ENCODE measurements at places on chromosomes 16 and 17.

GRCh38 chr17:58285422-58285810, 4.7 kb upstream of the MPO start:
- no peak for DNase-seq

DNA sequence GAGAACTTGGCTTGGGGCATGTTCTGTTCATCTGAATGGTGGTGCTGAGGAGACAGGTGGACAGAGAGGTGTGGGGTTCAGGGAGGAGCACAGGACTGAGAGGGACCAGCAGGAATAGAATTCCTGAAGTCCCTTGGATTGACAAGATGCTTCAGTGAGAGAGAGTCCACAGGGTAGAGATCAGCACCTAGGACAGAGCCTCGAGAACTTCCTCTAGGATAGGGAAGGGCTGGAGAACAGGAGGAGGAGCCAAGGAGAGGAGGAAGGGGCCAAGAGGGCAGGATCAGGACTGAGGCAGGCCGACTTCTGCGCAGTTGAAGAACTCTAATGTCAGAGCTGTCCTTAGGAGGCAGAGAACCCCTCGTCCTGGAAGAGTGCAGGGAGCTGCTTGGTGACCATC, 138.4 kb downstream of the PRKCB start:
- DNase-seq: no peak

DNA sequence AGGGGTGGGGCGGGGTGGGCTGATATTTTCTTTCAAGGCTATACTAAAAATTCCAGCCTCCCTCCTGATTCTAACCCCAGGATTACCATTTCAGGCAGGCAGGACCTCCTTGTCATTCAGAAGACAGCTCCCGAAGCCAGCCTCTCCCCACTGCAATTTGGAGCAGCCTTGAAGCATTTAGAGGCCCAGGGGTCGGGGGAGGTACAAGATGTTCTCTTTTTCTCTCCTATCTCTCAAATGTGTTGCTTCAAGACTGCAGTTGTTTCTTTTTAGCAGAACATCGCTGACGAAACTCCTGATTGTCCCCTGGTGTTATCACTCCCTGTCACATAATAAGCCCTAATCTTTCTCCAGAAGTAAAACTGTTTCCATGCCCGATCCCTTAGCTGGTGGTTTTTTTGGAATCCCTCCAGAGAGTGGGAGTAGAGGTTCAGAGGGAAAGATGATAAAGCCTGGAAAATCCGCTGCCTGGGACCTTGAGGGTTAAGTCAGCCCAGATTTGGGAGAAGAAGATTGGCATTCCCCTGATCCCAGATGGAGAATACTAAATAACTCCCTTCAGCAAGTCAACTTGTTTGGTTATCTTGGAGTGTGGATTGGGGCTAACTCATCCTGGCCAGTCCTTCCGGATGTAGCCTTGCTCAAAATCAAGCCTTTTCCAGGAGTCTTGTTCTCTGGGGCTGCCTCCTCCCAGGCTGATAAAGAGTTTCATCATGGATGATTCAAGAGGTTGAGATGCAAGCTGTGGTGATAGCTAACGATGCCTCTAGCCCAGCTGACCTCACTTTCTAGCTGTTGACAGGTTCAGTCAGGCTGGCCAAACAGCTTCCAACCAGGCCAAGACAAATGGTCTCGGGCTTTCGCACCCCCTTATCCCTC, 71.3 kb downstream of the SOX9 start:
- no peak for DNase-seq

DNA sequence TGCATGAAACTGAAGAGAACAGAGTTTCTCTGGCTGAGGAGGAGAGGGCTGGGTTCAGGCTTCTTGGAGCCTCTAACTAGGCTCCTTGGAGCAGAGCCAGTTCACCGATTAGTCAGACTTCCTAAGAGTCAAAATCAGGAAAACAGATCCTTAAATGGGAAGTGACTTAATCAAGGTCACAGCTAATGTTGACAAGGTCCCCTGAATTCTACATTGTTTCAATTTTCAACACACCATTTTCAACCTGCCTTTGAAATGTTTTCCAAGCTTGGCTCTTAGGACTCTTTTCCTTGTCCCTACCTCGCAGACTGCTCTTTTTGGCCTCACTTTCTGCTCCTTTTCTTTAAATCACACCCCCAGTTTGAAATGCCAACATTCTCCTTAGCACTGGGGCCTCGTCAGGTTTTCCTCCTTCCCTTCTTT, 16.3 kb downstream of the MYL4 start:
- DNase-seq: no peak

DNA sequence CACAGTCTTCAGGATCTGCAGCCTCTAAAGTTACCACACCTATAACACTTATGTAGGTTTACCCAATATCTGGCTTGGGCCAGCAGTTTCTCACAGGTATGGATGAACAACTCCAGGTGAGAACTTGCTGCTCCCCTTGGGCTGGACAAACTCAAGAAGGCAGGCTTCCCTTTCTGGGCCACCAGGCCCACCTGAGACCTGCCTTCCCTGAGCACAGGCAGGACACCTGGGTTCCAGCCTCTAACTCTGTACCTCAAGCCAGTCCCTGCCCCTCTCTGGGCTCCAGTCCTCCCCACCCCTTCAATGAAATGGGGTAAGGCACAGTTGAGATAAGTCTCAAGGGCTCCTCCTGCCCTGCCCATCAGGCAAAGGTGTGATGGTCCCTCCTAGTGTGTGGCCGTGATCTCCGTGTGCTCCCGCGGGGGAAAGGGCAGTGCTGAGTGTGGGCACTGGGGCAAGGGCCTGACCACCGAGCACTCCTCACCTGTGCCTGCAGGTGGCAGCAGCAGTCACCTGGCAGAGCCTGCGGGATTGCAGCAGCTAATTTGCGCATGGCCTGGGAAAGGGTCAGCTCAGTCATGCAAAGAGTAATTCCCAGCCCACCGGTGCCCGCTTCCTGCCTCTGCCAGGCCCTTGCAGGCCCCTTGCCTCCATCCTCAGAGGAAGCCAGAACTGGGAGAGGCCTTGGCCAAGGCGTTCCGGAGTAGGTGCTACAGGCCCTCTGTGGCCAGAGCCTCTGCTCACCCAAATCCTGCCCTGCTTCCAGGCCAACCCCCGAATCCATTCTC, 28.2 kb upstream of the ADGRG1 start:
- peak; percentile 31 for DNase-seq

DNA sequence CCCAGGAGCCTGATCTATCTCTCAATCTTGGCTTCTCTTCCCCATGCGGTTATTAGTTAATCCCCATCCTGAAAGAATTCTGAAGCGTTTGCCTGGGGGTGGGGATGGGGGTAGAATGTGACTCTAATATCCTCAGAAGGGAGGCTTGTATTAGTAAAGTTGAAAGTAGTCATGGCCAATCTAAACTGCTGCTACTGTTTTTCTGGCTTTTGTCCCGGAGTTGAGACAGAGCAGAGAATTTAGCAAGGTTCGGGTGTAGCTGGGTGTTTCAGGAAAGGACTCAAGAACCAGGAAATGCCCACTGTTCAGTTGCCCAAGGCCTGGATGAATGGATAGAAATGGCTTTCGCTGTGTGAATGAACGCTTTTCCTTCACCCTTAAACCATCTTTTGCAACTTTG, 17.6 kb upstream of the ITGAM start:
- DNase-seq: no peak

DNA sequence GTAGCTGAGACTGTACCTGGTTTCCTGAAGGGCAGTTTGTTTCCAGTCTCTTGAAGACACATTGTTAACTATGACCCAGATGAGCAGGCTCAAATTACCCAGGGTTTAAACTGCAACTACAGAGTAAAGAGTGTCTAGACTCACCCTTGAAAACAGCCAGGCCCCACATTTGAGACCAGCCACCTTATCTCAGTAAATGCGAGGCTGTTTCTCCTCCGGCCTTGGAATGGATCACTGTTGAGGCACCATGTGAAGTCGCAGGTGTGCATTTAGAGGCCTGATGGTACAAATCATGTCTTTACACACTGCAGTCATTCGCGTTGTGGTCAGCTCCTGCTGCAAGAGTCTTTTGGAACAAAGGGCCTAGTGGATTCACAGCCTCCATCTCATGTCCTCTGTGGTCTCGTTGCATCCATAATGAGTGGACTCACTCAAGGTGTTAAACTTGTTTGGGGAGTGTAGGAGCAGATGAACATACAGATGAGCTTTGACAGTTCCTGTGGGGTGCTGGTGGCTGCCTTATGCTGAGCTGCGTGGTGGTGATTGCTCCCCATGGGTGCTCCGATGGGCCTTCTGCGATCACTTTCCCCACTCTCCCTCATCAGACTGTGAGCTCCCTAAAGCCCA, 18.5 kb upstream of the N4BP1 start:
- DNase-seq: no peak

DNA sequence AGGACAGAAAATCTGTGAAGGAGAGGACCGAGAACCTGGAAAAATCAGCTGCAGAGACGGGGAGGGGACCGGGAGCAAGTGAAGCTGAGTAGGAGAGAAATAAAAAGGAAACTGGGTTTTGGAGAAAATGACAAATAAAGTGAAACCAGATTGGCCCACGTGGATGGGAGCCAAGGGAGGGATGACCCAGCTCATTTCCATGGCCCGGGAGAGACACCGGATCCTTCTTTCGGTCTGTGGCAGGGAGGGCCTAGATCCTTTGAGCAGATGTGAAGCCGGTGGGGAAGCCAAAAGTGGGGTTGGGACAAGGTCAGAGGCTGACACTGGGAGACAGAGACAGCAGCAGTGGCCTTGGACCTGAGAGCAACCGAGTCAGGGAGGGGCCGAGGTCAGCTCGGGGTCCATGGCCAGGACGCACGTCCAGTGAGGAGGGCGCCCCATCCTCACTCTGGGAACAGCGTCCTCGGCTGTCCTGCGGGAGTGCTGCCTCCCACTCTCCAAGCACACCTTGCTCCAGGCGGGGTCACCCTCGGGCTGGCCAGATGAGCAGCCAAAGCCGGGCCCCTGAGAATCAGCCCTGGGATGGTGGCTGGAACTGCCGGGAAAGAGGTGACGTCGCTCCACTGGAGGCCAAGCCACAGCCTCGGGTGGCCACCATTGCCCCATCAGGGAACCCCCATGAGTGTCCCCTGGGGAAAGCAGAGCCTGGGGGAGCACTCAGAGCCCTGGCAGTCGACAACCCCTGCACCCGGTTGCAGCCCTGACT, 50.8 kb upstream of the CDR2 start:
- DNase-seq: no peak

GRCh38 chr16:67796099-67796718, 10.2 kb downstream of the RANBP10 start:
- no peak for DNase-seq

GRCh38 chr17:80887639-80888175, 103.9 kb upstream of the CHMP6 start:
- no peak for DNase-seq

GRCh38 chr17:15240644-15241043, 24.5 kb downstream of the PMP22 start:
- no peak for DNase-seq

- DNase-seq: no peak
These were observed 299.8 kb downstream of the CNTNAP4 start for GRCh38 chr16:76577003-76577402.

DNA sequence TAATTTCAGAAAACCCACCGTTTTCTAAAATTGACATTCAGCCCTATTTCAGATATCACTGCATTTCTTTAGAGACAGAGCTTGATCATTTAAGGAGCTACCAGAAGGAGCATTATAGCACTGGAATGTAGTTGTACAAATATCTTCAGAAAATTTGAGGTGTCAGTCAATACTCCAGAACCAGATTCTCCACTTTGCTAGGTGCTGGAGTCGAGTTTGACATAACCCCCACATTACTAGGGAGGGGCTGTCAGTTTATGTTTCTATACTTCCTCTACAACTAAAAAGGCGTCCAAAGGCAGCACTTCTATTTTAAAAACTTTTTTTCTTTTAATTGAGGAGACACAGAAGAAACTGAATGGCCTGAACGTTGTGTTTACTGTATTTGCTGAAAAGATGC, 892 bp upstream of the KIAA0513 start:
- no peak for DNase-seq

DNA sequence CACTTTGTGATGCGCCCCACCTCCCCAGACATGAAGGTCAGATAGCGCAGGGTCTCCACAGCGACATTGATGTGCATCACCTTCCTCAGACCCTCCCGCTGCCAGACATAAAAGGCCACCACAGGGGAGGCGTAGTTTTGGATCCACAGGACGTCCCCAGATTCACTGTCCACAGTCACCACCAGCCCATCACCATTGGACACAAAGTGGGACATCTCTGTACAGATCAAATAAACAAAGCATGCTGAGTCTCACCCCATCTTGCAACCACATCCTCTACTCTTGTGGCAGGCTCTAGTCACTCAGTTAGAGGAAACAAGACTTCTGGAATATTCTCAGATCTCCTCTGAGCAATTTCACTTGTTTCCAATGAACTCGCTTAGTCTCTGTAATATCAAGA, 46.3 kb upstream of the ICAM2 start:
- peak; percentile 78 for DNase-seq

GRCh38 chr17:10121971-10122707, 76.3 kb downstream of the GAS7 start:
- peak; percentile 62 for DNase-seq

DNA sequence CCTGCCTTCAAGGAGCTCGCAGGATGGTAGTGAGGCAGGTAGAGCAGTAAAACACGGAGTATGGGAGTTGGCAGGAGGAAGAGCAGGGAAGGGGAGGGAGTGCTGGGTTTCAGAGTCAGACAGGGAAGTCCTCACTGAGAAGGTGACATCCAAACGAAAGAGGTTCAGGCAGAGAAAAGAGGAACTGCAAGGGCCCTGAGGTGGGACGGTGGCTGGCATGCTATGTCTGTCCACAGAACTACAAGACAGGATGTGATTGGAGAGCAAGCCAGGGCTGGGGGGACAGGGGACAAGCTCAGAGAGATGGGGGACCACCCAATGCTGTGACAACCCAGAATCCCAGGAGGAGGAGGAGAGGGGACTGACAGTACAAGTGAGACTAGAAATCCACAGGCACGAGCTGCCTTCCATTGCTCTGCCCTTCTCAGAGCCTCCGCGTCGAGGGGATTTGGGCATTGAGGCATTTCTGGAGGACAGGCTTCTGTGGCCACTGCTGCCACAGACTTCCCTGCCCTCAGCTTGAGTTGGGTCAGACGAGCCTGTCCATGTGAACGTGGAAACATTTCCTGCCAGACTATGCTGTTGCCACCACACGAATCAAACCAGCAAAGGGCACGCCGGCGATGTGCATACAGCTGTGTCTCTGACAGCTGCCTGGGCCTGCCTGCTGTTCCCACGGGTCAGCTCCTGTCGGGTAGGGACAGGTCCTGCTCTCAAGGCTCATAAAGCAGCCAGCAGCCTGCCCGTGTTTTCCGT, 100.1 kb downstream of the RAB11FIP4 start:
- DNase-seq: peak; percentile 6

DNA sequence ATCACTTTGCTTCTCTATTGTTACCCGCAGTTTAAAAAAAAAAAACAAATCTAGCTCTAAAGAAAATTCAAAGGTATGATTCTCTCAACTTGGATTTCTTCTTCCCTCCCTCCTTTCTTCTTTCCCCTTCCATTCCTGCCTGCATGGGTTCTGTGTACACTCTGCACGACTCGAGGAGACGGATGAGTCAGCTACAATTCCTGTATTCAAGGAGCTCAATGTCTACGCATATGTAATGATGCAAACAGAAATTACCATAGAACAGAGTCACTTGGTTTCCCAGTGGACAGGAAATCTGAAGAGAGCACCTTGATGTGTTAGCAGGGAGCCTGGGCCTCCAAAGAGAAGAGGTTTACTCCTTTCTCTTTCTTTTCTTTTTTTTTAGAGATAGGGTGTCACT, 92.3 kb downstream of the VPS53 start:
- no peak for DNase-seq
